ENCODE measurements at places on chromosomes 16 and 17. TPM values are rescaled to one million over a fixed set of nuclear protein-coding genes. Genes with fewer than 3 reads are reported as not detected.

Gene CIBAR2
- 0.27 TPM for polyA plus RNA-seq

Gene ACSM2A
- 88.7 TPM for polyA plus RNA-seq

Gene VAT1L
- polyA plus RNA-seq, result 4.7 TPM

Gene COPZ2
- polyA plus RNA-seq, result 15.3 TPM

Gene DCUN1D3
- polyA plus RNA-seq, result 11.0 TPM

Gene GAS2L2
- polyA plus RNA-seq, result 0.08 TPM

Gene IL17C
- 0.13 TPM for polyA plus RNA-seq

Gene THAP11
- polyA plus RNA-seq, result 26.1 TPM

Gene PRDM7
- polyA plus RNA-seq, result 0.91 TPM

Gene NPIPA2
- not detected for polyA plus RNA-seq

Gene MT1H
- polyA plus RNA-seq, result 15.7 TPM

Gene NHLRC4
- 4.7 TPM for polyA plus RNA-seq

Gene SSTR5
- polyA plus RNA-seq, result 0.27 TPM

Gene SMIM36
- polyA plus RNA-seq, result 0.05 TPM

Gene ARL5C
- 0.22 TPM for polyA plus RNA-seq

Gene INCA1
- 8.8 TPM for polyA plus RNA-seq

Gene FBXW10
- 1.0 TPM for polyA plus RNA-seq

Gene NPIPB8
- 2.0 TPM for polyA plus RNA-seq

Gene FBXW10B
- 1.4 TPM for polyA plus RNA-seq

Gene LHX1
- polyA plus RNA-seq, result 88.6 TPM

Gene DNAI2
- 0.12 TPM for polyA plus RNA-seq

Gene PPY
- 0.45 TPM for polyA plus RNA-seq

Gene TBC1D3C
- not detected for polyA plus RNA-seq

Gene FN3K
- polyA plus RNA-seq, result 29.7 TPM

Gene OTOP2
- polyA plus RNA-seq, result not detected

Gene TNFRSF12A
- polyA plus RNA-seq, result 6.7 TPM

Gene SDR42E2
- polyA plus RNA-seq, result 0.22 TPM

Gene CLEC18B
- polyA plus RNA-seq, result 137 TPM

Gene MMP15
- polyA plus RNA-seq, result 12.1 TPM

Gene CNGB1
- polyA plus RNA-seq, result 0.02 TPM

Gene TMEM114
- polyA plus RNA-seq, result not detected

Gene ELMO3
- polyA plus RNA-seq, result 4.7 TPM

Gene MRC2
- 54.6 TPM for polyA plus RNA-seq

Gene CCDC92B
- 0.25 TPM for polyA plus RNA-seq

Gene FA2H
- 3.1 TPM for polyA plus RNA-seq

Gene TAX1BP3
- 78.4 TPM for polyA plus RNA-seq

Gene SLFN12
- polyA plus RNA-seq, result 21.1 TPM

Gene NUFIP2
- polyA plus RNA-seq, result 48.7 TPM

Gene SALL1
- 126 TPM for polyA plus RNA-seq

Gene KRT13
- 0.25 TPM for polyA plus RNA-seq

Gene LPCAT2
- 12.3 TPM for polyA plus RNA-seq
